ENCODE measurements at places on chromosomes 12 and 14.

DNA sequence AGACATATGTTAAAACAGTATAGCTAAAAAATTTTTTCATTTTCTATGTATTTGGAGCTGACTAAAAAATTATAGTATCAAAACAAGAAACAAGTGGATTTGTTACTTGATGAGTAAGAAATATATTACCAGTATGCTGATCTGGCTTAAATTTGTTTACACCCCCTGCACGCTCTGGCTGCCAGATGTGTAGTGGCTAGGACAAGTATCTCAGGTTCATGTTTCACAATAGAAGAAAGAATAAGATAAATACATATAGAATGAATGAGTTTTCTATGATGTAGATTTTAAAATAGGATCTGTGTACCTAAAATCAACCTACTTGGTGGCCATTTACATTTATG is 13.1 kb downstream of the NAA30 start:
- DNase-seq, result no peak

DNA sequence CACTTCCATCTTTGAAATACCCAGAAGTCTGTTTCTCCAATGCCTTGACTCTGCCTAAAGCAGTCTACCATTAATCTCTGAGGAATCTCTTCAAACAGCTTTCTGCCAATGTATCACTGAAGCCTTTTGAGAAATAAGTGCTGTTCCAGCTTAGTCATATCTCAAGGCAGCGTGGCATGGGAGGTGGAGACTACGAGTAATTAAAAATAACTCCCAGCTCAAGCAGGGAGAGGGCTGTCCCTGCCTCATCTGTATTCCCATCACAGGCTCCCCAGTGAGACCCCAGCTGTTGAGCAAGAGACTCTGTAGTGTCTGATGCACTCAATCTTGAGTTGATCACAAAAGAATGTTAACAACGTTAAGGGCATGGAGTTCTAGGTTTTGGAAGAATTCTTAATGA is 700.6 kb downstream of the DIO2 start:
- DNase-seq, result no peak

DNA sequence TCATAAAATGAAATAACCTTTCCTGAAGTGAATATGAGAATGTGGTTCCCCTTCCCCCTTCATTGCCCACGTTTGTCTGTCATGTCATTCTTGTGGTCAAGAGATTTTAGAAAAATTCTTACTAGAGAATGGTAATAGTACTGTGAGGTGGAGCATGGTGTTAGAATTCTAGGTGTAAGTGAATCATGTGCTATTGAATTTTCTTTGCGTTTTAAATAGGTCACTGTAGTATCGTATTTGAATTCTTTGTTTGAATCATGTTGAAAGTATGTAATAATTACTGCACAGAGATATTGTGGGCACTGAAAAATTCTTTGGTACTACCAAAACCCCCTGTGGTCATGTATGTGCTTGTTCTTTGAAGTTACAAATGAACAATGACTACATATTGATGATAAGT is 49.9 kb downstream of the FUT8 start:
- no peak for DNase-seq

DNA sequence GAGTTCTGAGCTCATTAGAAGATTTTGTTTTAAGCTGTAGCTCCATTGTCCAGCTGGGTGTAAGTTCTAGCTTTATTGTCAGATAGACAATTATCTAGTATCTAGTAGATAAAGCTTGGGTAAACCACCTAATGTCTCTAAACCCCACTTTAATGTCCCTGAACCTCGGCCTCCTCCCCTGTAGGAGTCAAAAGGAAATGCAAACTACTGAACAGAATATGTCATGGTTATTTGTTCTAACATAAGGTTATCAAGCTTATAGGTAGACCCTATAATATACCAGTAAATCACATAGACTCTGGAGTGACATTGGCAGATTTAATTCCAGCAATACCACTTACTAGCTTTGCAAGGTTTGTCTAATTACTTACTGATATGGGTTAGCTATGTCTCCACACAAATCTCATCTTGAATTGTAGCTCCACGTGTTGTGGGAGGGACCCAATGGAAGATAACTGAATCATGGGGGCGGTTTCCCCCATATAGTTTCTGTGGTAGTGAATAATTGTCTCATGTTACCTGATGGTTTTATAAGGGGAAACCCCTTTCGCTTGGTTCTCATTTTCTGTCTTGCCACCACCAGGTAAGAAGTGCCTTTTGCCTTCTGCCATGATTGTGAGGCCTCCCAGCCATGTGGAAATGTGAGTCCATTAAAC is 29.4 kb downstream of the BCAT1 start:
- DNase-seq, result no peak

- no peak for DNase-seq
Measured at GRCh38 chr12:84718906-84719305, 193.7 kb downstream of the SLC6A15 start.

GRCh38 chr14:61671082-61671481 is 24.2 kb upstream of the HIF1A start:
- no peak for DNase-seq

DNA sequence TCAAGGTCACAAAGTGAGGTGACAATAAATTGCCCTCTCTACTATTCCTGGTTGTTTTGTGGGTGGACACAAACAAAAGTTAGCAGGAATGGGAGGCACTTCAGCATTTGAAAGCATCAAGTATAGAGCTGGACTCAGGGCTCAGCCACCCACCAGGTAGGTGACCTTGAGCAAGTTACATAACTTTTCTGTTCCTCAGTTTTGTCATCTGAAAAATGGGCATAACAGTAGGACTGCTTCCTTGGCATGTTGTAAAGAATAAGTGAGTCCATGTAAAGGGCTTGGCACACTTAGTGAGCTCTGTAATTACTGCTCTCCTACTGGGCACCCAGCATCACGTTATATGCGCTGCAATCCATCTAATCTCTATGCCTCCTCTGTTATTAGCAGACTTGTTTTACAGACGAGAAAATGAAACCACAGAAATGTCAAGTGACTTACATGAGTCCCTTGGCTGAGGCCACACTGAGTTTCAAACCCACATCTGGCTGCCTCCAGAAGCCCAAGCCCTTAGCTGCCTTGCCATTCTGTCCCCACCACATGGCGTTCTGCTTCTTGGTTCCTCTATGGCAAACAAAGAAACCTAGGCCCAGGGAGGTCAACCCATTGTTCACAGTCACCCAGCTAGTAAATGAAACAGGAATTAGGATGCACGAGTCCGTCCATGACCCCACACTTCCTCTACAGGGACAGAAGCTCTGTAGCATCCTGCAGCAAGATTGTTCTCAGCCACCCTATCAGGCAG is 63.2 kb upstream of the SLC24A4 start:
- DNase-seq, result no peak

GRCh38 chr12:39935275-39935674 is 170.6 kb downstream of the SLC2A13 start:
- DNase-seq, result no peak

DNA sequence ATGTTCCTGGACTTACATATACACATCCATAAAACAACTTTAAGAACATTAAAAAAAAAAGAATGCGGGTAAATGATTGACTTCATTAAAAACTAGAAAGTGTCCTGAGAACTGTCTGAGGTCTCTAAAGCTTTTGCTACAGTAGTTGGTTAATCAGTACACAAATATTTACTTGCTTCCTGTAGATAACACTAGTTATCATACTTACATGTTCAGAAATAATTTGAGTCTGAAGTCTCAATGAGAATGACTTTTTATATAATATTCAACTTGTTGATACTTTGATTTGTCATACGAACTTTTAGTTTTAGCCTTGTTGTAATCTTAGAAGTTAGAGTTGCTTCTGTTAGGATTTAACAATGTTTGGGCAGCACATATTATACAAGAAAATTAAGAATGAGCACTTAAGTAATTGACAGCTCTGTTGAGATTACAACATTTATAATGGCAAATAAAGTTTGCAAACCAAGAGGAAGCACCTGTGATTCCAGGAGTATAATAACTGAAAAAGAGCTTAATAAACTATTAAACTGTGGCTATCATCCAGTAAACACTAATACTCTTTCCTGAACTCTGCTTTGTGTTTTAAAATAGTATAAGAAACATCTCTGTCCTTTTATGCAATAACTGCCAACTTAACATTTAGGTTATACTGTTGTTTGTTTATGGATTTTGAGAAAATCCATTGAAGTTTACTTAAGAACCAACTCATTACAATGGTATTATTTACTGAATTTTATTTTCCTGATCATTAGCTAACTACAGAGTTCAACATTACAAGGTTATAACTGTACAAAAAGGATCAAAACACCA is 131.7 kb downstream of the MIPOL1 start:
- DNase-seq, result no peak

DNA sequence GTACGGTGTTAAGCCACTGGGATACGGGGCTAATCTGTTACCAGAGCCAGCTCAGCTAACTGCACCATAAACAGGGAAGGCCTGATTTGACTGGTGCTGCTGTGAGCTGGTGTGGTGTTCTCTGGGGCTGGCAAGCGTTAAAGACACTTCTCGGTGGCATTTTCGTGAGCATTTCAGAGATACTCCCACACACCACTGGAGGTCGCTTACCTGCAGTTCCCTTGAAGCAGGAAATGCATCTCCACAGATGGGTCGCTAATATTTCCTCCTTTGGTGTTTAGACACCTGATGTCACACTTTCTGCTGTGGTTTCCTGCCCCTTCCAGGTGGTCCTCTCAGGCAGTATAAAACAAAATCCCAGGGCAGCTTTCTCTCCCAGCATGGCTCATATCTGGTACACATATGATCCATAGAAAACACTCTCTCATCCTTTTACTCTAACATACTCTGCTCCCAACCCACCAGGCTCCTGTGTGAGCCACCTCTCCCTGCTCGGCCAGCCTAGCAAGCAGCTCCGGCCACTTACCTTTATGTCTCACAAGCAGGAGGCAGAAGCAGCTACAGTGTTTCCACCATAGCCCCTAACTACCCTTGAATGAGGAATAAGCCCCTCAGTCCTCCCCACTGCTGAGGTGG is 129.9 kb upstream of the GRIN2B start:
- no peak for DNase-seq

DNA sequence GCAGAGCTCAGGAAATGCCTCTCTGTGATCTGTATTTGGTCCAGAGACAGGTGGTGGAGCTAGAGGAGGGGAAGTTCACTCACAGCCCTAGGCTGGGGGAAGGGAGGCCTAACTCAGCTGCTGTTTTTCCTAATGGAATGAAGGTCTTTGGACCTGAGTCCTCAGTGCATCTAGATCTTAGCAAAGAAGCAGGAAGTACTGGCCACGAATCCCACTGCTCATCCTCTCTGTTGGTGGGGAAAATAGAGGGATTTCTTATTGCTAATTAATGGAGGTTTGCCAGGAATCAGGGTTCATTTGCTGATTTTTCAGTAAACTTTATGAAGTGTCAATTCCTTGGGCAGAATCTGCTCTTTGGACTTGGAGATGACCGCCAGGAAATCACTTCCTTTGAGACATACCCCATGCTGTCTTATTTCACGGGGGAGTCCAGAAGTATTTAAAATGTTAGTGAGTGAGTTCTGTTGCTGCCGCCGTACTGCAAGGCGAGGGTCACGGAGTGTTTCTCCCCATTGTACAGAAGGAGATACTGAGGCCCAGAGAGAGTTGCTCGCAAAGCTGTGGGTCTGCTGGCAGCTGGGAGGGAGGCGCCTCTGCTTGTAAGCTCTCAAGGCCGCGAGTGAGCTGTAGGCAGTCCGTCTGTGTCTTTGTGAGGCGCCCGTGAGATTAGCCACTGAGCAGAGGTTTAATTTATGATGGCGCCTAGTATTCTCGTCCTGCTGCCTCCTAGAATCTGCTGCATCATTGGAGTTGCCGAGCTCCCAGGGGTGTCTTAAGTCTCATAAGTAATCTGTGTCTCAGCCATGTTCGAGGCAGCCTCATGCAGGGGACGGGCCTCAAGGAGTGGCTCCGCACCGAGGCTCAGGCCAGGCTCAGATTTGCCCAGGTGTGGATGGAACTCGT is 88.2 kb downstream of the TSPAN9 start:
- no peak for DNase-seq

DNA sequence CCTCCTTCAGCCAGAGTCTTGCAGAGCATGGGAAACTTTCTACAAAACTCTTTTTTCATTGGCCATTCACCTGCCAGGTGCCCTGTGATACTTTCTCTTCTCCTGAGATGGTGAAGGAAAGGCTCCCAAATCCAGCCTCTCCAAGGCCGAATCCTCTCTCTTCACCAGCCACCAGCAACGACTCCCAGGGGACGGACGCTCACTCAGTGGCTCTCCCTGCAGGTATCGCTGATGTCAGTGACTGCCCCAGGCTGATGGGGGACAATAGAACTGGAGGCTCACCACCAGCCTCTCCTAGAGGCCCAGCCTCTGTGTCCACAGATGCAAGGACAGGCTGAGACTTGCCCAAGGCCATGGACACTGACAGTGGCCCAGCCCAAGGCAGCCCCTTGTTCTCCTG is 204.1 kb downstream of the BCL11B start:
- no peak for DNase-seq

GRCh38 chr14:54621686-54622085 is 54.8 kb downstream of the SAMD4A start:
- no peak for DNase-seq

DNA sequence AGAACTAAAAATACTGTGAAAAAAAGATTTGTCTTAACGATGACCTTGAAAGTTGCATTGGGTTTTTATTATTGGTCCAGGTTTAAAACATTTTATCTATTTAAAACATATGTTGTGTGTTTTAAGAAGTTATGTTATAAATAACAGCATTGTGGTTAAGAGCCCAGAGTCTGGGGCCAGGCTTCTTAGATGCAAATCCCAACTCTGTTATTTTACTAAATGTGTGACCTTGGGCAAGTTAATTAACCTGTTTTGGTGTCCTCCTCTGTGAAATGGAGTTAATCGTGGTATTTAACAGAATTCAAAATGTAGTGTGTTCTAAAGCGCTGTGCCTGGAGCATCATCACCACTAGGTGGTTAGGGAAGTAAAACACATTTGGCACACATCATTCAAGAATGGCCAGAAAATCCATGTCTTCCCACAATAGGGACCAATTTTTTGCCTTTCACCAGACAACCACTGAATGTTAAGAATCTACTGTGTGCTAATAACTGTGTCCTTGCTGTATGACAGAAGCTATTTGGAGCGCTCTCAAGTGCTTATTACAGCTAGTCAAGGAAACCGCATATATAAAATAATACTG is 133.3 kb downstream of the MON2 start:
- DNase-seq, result no peak

- no peak for DNase-seq
Measured at GRCh38 chr12:101924618-101925017, 47.2 kb downstream of the DRAM1 start.

DNA sequence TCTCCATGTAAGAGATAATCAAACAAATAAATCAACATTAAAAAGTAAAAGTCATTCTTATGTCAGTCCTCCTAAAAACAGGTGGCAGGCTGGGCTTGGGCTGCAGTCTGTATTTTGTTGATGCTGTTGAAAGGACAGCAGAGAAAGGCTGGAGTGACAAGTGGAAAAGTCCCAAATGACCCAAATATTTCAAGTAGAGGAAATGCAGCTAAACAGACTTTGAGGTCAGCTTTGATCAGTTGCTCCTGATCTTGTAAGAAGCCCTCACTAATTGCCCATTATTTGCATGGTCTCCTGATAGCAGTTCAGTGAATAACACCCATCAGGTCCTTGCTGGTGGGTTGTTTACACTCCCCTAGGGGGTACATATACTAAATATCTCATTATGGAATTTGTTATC is 24.9 kb downstream of the TBX3 start:
- no peak for DNase-seq
